ENCODE measurements at places on chromosomes 4 and X.

GRCh38 chr4:186366326-186366725 lies 100.3 kb downstream of the F11 start:
- no peak for DNase-seq

DNA sequence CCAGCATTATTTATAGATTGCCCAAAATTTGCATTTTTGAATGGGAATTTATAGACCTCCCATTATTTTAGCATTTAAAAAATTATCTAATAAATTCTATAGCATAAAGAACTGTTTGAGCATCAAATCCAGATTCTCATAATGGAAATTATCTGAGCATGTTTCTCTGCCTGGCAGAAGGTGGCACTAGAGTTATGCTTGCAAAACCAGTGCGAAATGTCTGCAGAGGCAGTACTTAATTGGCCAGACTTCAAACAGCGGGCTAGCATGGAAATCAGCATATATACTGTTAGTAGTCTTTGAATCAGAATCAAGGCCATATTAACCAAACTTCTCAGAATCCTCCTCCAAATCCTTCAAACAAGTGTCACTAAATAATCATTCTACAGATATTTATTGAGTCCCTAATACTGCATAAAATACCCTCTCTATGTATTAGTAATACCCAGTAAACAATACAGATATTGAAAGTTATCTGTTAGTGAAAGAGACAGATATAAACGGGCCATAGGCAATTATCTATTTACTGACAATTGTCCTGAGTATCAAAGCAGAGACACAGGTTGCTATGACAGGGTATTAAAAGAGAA lies 78.7 kb upstream of the DCLK2 start:
- DNase-seq = no peak

DNA sequence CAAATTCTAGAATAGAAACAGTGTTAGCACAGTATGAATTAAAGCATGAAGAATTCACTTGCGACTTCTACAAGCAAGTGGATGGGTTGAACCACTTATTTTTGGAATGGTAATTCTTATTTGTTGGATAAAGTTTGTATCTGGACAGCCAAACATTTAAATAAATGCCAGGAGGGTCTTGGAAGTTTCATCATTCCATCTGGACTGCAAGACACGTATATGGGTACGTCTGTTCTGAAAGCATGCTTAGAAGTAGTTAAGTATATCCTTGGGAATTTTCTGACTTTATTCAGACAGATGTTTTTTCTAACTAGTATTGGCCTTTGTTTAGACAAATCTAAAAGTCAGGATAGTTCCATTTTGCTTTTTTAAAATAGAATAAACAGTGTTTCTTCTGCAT lies 77.5 kb upstream of the CASK start:
- DNase-seq = no peak

DNA sequence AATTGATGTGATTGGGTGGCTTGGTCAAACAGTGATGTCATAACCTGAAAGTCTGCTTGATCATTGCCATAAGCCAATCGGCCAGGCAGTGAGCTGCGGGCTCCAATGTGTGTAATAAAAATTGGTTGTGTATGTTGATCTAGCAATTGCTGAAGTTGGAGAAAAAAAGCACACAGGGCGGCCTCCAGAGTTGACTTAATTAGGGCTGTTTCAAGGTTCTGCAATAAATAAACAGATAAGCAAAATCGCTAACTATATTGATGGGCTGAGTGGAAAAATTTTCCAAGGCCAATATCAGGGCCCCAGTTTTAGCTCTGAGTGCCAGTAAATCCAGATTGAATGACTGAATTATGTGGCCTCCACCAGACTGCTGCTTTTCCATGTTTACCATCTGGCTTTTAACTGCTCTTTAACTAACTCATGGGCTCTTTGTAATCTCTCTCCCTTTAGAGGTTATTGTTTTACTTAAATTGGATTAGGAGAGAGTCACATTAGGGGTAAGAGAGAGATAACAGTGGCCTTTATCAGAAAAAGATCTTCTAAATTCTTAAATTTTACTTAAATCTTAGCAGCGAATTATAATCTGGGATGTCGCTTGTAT lies 160.6 kb upstream of the WDFY3 start:
- no peak for DNase-seq

DNA sequence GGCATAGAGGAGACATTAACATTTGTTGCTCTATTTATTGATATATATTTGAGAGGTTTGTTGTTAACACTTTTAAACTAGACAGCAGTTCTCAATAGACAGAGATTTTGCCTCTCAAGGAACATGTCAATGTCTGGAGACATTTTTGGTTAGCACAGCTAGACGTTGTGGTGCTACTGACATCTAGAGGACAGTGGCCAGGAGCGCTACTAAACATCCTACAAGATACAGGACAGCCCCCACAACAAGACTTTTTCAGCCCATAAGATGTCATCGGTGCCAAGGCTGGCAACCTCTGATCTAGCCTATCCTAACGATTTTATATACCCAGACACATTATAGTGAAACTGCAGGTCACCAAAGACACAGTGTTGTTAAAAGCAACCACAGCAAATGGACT lies 18.4 kb upstream of the CTSO start:
- DNase-seq = no peak

- DNase-seq = no peak
These were observed 4.5 kb downstream of the MMRN1 start for GRCh38 chr4:89899152-89899551.

DNA sequence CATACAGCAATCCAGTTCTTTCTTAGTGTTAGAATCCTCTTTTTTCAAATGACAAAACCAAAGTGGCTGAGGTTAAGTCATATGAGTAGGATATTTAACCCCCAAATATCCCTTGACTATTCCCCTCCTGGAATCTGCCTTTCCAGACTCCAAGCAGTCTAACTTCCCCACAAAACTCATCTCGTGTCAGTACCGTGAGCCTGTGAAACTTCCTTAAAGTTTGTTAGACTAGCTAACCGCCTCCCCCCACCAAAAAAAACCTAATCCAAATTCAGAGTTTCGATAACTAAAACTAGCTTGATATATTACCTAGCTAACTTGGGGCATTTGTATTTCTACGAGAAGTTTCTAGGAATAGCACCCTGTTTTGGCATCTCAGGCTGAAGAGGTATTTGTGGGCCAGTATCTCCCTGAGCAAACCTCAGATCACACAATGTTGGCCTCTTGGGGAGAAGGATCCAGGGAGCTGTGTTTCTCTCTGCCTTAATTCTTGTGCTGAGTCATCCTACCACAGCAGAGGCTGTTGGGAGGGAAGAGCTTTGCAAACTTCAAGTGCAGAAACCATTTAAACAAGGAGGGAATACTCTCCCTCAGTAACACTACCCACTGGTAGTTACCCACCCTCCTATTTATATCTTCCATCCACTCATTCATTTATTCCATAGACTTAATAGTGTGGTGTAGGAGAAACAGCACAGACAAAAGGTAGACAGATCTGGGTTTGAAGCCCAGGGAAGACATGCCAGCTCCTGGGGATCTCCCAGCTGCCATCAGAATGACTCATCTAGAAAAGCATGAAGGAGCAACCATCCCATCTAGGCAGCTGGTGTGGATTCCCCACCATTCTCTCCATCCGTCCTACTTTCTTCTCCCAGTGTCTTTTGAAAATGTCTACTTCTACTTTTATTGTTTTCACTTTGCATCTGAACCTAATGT lies 39.3 kb upstream of the TXK start:
- no peak for DNase-seq

GRCh38 chr4:57442831-57443291 lies 332.7 kb upstream of the IGFBP7 start:
- no peak for DNase-seq

GRCh38 chr4:124555959-124556358 lies 156.6 kb downstream of the ANKRD50 start:
- DNase-seq = no peak

DNA sequence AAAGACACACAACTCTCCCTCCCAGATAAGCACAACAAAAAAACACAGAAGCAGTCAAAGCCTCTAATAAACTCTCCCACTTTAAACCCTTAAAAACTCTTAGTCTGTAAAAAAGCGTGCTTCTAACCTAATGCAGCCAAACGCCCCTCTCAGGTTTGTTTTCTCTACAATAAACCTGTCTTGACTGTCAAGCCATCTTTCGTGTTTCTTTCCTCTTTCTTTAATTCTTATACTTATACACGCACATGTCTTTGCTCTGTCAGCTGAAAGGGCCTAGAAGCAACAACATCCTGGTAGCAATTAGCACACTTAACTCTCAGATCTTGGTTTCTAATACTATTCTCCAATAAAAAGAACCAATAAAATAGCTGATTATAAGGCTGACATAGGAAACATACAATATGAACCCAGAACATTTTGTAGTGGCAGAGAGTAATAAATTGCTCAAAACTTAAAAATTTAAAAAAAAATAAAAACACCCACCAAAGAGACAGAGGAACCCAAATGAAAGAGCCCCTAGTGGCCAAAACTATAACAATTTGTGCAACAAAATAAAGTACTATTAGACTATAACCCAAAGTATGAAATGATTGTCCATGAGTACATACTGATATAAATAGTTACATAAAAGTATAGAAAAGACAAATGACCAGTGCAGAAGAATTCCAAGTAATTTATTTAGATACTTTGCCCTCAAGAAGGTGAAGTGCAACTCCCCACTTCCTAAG lies 440.4 kb upstream of the ADGRL3 start:
- DNase-seq = no peak

DNA sequence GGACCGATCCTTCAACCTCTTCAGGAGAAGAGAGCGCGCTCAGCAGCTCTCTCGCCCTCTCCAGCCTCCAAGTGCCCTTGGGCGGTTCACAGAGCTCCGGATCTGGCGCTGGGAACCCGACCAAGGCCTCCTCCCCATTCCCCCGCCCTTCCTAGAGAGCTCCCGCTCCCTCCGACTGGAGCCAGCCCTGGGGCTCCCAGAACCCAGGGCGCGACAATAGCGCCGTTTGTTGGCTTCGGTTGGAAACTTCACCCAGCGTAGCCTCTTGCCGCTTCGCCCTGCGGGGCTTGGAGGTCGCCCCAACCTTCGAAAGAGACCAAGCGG lies 3.1 kb upstream of the SOX3 start:
- no peak for DNase-seq

GRCh38 chr4:1137850-1138249 lies 24.5 kb upstream of the RNF212 start:
- no peak for DNase-seq

DNA sequence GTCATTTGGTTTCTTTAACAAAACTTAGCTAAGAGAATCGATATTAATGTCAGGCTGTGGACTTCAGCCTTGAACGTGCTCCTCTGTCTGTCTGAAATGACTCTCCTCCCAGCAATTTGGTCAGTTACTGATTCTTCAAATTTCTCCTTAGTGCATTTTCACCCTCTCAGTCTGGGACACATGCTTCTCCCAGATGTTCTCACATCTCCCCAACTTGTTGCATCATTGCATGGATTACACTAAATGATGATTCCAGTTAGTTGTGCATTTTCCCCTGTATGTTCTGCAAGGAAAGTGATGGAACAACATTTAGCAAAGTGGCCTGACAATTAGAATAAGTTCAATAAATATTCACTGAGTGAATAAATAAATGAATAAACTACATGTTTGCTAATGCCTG lies 94.4 kb downstream of the NLGN4X start:
- DNase-seq = no peak

GRCh38 chr4:111572470-111572869 lies 572.8 kb upstream of the FAM241A start:
- no peak for DNase-seq

- DNase-seq = no peak
These were observed 244.7 kb downstream of the PACRGL start for GRCh38 chr4:20944961-20945360.

DNA sequence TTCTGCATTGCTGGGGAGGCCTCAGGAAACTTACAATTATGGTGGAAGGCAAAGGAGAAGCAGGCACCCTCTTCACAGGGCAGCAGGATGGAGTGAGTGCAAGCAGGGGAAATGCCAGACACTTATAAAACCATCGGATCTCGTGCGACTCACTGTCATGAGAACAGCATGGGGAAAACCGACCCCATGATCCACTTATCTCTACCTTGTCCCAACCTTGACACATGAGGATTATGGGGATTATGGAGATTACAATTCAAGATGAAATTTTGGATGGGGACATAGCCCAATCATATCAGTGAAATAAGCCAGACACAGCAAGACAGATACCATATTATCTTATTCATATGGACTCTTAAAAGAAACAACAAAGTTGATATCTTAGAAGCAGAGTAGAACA lies 134.9 kb downstream of the C4orf33 start:
- DNase-seq = no peak

DNA sequence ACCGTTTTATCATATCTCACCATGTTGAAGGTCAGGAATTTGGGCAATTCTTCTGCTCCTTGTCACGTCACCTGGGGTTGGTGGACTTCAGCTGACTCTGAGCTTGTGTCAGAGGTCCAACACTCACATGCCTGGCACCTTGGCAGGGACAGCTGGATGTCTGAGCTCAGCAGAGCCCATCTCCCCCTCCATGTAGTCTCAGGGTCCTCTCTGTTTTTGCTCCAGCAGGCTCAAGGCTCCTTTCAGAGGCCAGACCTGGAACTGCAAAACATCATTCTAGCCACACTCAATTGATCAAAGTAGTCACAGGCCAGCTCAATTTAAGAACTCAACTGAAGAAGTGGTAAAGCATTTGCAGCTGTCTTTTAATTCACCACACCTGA lies 45.4 kb downstream of the EDNRA start:
- DNase-seq = no peak

DNA sequence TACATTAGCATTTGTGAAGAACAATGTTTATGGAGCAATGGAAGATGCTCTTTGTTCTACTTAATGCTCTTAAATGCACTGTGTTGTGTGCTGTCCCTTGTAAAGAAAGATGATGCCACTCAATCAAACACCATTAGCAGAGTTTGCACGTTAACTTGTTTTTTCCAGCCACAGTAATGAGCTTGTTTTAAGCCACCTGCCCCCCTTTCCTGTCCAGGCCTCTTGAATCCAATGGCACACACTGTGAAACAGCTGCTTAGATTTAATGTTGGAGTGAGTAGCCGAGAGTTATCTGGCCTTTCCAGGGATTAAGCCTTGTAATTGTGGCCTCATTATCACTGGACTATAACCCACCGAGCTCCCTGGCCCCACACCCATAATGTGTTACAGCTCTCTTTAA lies 86.0 kb downstream of the PAK3 start:
- DNase-seq = no peak

- no peak for DNase-seq
These were observed 71.0 kb downstream of the USP46 start for GRCh38 chr4:52588097-52588496.

GRCh38 chr4:22410645-22411247 lies 105.1 kb downstream of the ADGRA3 start:
- no peak for DNase-seq

DNA sequence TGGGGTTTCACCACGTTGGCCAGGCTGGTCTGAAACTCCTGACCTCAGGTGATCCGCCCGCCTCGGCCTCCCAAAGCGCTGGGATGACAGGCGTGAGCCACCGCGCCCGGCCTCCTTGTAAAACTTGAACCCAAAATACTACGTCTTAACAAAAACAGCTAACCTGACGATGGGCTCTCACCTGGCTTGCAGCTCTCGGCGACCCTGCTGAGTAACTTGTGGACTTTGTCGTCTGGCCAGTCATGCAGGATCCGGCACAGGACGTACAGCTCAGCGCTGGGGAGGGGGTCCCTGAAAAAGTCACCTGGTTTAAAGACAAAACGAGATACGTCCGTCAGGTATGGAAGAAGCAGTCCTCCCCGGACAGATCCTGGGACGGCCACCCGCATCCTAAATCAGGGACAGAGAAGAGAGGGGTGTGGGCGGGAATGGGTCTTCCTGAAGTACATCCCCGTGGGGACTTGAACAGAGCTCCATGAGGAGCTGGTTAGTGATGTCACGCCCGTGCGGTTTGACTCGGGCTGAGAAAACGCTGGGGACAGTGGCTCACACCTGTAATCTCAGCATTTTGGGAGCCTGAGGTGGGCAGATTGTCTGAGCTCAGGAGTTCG lies 20.7 kb upstream of the SLC25A6 start:
- DNase-seq = no peak

GRCh38 chr4:111722213-111722720 lies 423.0 kb upstream of the FAM241A start:
- no peak for DNase-seq
